Esophagus mucosa (tissue), 1 donor: ENCODE measurements at places on chromosomes 11 and 22. TPM values are rescaled to one million over a fixed set of nuclear protein-coding genes. Genes with fewer than 3 reads are reported as not detected.

SLC1A2 gene
- not detected for total RNA-seq

P4HA3 gene
- total RNA-seq, result 0.20 TPM

ESAM gene
- total RNA-seq, result 8.5 TPM

UBQLNL gene
- total RNA-seq, result 0.08 TPM

ZNF70 gene
- 1.4 TPM for total RNA-seq

FGF4 gene
- not detected for total RNA-seq

CASP5 gene
- total RNA-seq, result not detected

FAT3 gene
- 0.12 TPM for total RNA-seq

DCDC1 gene
- total RNA-seq, result not detected

NELL1 gene
- not detected for total RNA-seq

MRPL49 gene
- total RNA-seq, result 63.9 TPM

HEPN1 gene
- not detected for total RNA-seq

APLNR gene
- total RNA-seq, result 1.8 TPM

POU2AF3 gene
- total RNA-seq, result 3.8 TPM

XKR3 gene
- not detected for total RNA-seq

RASD2 gene
- total RNA-seq, result 0.28 TPM
